T47D (cell line): ENCODE measurements at places on chromosomes 3 and 15.

DNA sequence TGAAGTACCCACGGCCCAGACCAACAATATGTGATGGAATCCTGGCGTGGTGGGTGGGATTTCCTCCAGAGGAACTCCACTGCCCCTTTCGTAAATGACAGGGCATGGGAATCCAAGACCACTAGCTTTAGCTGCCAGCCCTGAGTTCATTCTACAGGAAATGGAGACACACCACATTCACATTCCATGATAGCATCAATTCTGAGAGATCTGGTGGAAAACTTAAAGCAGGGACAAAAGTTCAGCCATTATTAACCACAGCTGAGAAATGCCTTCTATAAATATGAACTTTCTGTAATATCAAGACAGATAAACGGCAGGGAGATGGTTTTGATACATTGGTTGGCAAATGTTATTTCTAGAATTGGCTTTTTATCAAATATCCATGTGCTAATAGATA, 98.2 kb downstream of the FBN1 start:
- DNase-seq = no peak

DNA sequence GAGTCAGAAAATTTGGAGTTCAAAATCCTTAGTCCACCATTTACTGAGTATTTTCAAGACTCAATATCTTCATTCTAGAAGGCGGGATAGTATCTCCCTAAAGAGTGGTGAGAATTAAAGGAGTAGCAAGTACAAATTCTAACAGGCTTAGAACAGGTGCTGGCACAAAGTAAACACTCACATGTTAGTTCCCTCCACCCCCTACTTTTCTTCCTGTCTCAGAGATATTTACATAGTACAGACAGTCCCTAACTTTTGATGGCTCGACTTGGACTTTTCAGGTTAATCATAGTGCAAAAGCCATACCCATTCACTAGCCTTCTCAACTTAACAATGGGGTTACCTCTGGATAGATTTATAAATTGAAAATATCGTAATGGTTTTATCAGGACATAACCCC, 476.2 kb upstream of the RASGRP1 start:
- DNase-seq = no peak

DNA sequence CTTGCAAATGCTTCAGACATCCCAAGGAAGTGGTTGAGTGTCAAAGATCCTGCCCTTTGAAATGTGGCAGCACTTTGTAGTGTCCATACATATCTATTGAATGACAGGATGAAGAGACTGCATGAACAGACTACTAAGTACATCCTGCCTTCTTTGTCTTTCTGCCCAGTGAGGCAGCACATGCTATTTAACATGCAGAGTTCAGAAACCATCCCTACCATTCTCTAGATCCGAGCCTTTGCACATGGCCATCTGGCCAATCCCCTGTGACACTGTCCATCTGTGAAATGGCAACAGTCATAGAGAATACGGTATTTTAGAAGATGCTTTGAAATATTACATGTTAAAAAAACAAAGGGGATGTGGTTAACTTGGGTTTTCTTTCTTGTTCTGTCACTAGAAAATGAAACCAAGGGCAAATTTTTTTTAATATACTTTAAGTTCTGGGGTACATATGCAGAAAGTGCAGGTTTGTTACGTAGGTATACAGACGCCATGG, 519.6 kb downstream of the NTRK3 start:
- DNase-seq = no peak

- DNase-seq = no peak
These were observed 116.9 kb upstream of the SOX14 start for GRCh38 chr3:137647179-137647578.

- peak; percentile 61 for DNase-seq
These were observed 41.9 kb upstream of the SLC6A1 start for GRCh38 chr3:10950476-10951294.

DNA sequence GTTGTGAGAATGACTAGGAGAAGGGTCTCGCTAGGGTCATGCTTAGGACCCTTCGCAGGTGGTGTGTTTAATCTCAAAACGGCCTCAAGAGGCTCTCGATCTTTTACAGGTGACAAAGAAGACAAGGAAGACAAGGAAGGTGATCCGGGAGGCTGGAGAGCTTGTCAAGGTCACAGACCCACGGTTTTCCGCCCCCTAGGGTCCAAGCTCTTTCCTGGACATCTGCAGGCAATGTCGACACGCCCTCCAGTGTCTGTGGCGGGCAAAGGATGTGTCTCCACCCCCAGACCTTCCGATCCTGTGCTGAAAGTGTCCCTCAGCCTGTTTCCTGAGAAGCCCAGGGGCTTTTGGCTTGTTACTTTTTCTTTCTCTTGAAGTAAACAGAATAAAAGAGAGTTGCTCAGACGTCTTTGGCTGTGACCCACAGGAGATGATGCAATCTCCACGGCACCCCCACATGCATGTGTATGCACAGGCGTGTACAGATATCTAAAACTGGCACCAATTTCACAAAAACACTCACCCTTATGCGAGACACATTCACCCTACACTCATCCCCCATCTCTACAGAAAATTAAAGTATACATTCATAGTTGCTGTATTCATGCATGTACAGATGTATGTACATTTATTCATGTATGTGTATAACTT, 108.8 kb downstream of the KLF13 start:
- DNase-seq = peak; percentile 39

GRCh38 chr3:101009386-101009785, 16.2 kb upstream of the ABI3BP start:
- no peak for DNase-seq

DNA sequence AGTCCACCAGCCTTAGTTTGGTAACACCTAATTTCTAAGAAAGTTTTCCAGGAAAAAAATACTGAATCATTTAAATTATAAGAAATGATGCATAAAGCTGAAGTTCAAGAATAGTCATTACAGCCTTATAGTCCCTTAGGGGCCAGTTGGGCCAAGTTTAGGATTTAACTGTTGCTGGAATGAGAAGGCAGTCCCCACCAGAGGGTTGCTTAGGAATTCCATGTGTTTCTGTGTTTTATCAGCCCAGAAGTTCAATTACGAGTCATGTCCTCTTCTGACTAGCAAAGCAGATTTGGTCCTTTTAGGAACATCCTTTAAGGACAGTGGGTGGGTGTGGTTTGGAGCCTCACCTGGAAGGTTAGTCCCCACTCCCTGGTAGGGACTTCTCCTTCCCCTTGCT, 57.0 kb upstream of the NR2E3 start:
- DNase-seq = no peak

DNA sequence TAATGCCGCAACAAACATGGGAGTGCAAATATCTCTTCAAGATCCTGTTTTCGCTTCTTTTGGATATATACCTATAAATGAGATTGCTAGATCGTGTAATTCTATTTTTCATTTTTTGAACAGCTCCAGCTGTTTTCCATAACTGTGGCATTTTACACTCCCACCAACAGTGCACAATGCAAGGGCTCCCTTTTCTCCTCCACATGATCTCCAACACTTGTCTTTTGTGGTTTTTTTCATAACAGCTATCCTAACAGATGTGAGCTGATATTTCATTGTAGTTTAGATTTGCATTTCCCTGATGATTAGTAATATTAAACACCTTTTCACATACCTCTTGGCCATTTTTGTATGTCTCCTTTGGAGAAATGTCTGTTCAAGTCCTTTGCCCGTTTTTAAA, 58.6 kb upstream of the TJP1 start:
- DNase-seq = no peak

DNA sequence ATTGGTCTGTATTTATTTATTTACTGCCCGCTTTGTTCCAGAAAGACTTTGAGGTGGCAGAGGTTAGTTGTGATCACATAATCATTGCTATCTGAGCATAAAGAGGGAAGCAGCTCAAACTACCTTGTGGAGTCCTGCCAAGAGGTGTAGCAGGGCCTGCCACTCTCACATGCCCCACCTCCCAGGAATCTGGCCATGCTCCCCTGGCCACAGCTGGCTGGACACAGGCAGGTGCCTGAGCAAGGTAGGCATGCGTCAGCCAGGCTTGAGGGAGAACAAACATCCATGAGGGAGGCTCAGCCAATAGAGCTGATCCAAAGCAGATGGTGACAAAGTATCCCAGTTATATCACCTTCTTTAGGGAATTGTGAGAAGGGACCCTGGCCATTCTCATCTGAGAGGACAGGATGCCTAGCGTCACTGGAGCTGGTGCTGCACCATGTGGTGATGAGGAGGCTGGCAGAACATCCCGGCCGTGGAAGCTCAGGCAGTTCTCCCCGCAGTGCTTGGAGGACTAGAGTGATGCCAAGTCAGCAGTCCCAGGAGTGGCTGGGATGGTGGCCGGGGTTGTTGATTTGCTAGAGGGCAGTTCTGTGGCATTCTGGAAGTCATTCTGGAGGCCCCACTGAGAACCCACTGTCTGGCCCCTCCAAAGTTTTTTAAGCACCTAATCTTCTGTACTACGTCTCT, 6.8 kb upstream of the POLG start:
- DNase-seq = no peak

DNA sequence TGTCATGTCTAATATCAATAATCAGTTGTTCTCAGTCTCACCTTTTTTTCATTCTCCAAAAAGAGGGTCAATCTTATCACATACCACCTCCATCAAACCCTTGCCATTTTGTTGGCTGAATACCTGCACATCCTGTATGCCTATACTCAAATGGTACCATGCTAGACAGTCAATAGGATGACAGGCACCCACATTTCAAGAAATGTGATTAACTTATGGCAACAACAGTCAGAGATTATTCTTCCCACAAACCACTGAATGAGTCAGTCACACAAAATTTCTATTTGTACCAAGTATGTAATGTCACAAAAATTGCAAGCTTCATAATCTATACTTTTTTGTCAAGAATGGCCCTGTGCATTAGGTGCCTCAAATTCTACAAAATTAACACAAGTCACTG, 5.1 kb upstream of the SLC27A2 start:
- no peak for DNase-seq

GRCh38 chr3:99066863-99067262, 165.4 kb upstream of the DCBLD2 start:
- no peak for DNase-seq

DNA sequence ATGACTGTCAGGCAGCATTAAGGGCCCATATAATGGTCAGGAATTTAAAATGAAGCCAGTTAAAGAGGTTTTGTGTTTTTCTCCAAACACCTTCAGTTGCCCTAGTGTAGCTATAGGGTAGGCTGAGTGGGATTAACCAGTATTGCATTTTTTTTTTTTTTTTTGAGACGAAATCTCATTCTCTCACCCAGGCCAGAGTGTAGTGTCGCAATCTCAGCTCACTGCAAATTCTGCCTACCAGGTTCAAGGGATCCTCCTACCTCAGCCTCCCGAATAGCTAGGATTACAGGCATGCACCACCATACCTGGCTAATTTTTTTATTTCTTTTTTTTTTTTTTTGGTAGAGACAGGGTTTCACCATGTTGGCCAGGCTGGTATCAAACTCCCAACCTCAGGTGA, 7.0 kb downstream of the CLASP2 start:
- no peak for DNase-seq

- no peak for DNase-seq
These were observed 47.1 kb upstream of the SERPINI2 start for GRCh38 chr3:167521006-167521355.

DNA sequence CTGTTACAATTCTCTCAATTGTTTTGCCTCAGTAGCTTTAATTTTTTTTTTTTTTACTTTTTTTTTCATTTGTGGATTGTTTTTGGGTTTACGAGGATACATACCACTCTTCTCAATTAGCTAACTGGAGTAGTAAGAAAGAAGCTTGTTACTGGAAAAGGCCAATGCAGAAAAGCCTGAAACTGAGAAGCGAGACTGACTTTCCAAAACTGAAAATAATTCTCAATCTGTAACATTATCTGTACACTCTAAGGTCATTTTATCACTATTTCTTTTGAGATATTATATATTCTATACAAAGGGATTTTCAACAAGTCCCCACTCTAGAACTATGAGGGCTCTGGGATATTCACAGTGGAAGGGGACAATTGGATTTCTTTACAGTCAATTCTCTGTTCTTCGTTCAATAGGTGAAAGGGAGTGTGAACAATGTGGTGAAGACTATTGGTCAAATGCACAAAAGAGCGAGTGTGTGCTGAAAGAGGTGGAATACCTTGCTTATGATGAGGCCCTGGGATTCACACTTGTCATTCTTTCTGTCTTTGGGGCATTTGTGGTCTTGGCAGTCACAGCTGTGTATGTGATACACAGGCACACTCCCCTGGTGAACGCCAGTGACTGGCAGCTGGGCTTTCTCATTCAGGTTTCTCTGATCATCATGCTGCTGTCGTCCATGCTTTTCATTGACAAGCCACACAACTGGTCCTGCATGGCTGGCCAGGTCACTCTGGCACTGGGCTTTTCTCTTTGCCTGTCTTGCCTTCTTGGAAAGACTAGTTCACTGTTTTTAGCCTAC, 83.9 kb upstream of the KCNAB1 start:
- no peak for DNase-seq

DNA sequence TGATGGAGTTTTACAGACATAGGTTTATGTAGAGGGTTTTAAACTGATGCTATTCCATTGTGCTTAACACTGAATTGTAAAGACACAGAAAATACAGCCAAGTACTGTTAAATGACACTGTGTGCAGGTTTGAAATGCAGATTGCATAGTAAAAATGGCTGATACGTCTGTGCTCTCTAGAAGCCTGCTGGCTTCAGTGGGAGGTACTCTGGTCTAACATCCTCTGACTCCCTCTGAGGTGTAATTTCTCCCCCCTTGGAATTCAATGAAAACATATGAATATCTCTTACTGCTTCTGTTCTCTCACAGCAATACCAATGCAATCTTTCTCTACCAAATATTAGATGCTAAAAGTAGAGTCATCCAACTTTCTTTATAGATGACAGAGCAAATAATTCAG, 176.6 kb downstream of the SLC9A9 start:
- no peak for DNase-seq

GRCh38 chr3:133153382-133153781, 115.2 kb downstream of the TMEM108 start:
- DNase-seq = no peak

DNA sequence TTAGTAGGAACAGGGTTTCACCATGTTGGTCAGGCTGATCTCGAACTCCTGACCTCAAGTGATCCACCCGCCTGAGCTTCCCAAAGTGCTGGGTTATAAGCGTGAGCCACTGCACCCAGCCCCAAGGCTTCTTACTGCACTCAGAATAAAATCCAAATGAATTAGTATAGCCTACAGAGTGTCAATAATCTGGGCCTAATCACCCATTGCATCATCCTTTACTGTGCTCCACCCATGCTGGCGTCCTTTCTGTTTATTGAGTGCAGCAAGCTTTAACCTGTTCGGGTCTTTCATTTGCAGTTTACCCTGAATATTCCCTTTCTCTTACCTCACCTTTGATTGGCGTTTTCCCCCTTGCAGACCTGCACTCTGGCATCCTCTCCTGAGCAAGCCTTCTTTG, 77.7 kb downstream of the CEP63 start:
- no peak for DNase-seq

- DNase-seq = no peak
These were observed 1.3 kb downstream of the GMPS start for GRCh38 chr3:155871746-155872158.

- no peak for DNase-seq
These were observed 35.4 kb upstream of the GRM7 start for GRCh38 chr3:6825524-6825923.

DNA sequence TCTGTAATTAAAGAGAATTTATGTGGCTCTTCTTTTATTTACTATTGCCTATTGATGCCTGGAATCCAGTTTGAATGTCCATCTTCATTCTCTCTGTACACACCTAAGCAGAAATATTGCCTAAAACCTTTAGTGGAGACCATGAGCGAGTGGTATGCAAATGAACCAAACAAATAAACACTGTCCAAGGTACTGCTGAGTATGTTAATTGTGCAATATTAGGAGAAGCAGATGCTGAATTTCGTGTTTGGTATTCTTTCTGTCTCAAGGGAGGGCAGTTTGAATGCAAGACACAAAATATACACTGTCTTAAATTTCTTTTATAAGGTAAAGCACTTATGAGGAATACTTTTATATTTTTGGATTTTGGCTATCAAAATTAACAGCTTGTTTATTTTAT, 440.9 kb downstream of the RBMS3 start:
- no peak for DNase-seq
